SJSA1 (cell line): ENCODE measurements at places on chromosomes 2 and 18. TPM values are rescaled to one million over a fixed set of nuclear protein-coding genes. Genes with fewer than 3 reads are reported as not detected.

Gene IL1R1
- 10.0 and 12.7 TPM in 2 replicates for total RNA-seq

Gene MARCHF4
- total RNA-seq: 2.5 and 4.3 TPM in 2 replicates

- DNase-seq: no peak
Observed at GRCh38 chr2:240258685-240259084, 118.2 kb upstream of the OTOS start.

- DNase-seq: no peak
Observed at GRCh38 chr2:24820175-24820513, 26.9 kb downstream of the CENPO start.

- DNase-seq: no peak
Observed at GRCh38 chr2:70472221-70472890, 81.3 kb downstream of the TGFA start.

DNA sequence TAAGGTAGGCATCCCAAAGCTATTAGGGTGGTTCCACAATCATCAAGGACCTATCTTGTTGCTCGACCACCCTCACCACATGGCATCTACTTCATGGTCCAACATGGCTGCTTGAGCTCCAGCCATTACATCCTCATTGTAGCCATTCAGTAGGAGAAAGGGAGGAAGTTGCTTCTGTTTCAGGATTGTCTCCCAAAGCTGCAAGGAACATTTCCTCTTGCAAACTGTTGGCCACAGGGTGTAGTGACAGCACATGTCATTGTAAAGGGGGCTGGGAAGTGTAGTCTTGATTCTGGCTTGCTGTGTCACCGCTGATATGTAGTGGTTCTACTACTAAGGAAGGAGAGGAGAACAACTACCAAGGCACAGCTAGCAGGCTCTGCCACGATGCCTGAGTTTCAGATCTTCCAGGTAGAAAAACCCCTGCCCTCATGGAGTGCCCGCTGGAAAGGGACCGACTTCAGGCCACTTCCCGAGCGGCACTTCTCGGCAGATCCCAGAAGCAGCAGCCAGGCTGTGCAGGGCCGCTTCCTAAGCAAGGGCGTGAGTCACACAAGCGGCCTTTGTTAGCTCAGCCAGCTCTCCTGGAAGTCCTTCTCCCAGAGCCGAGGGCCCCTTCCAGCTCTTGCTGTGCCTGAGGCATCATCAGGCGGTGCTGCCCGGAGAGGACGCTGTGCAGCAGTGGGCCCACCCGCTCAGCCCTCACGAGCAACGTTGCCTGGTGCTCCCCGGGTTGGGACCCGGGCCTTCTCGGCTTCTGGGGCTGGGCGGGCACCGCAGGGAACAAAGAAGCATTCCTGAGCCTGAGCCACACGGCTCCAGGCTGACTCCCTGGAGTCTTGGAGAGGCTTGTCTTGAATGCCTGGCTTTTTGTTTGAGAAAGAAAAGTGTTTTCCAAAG, 58.2 kb downstream of the HS6ST1 start:
- DNase-seq: peak; percentile 86

DNA sequence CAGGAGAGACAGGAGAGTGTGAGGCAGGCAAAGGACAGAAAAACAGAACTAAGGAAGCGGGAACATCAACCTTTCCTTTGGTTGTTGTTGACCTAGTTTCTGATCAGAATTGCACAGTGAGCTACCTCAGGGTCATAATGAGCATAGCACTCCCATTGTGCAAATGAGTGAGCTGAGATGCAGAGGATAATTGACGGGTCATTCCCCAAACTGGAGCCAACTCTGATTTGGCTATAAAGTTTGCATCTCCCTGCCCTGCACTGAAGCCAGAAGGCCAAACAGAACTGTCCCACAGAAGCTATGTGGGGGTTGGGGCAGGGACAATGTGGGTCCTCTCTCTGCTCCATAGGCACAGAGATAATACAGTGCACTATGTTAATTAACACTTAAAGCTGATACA, 105.6 kb upstream of the KLHL14 start:
- DNase-seq: no peak
